ENCODE measurements at places on chromosomes 12 and 14.
A peak's percentile ranks its signal among the peaks of the same experiment; 100 is the strongest.

GRCh38 chr12:96350982-96351381 lies 49.3 kb downstream of the CDK17 start:
- DNase-seq: no peak

DNA sequence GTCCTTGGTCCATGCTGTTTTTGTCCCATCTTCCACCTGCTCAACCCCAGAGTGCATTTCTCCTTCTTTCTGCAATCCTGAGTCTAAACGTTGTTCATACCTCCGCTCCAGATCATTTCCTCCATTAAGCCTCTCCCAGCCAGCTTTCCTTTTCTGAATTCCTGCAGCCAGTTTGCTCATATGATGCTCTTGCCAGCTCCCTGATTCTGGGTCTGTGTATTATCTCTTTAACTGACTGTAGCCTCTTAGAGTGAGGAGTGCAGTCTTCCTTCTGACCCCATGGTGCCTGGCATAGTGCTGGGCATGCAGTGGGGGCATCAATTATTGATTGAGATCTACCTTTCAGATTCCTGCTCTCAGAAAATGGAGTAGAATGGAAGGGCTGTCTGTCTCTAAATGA lies 11.5 kb upstream of the TBPL2 start:
- DNase-seq: no peak

DNA sequence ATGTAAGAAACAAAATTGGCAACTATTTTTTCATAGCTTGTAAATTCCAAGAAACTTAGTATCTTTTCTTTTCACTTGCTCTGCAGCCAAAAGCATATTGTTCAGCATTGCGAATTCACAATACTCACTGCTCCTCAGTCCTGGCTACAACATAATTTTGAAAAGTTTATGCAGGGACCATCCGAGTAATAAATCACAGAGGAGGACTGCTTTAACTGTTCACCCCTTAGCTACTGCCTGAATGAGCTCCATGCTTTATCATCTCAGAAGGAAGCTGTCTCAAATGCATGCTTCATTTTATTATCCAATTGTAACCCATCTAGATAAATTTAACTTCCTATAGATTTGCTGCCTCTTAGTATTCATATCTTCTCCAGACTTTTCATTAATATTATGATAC lies 827.8 kb downstream of the DIO2 start:
- DNase-seq: no peak

DNA sequence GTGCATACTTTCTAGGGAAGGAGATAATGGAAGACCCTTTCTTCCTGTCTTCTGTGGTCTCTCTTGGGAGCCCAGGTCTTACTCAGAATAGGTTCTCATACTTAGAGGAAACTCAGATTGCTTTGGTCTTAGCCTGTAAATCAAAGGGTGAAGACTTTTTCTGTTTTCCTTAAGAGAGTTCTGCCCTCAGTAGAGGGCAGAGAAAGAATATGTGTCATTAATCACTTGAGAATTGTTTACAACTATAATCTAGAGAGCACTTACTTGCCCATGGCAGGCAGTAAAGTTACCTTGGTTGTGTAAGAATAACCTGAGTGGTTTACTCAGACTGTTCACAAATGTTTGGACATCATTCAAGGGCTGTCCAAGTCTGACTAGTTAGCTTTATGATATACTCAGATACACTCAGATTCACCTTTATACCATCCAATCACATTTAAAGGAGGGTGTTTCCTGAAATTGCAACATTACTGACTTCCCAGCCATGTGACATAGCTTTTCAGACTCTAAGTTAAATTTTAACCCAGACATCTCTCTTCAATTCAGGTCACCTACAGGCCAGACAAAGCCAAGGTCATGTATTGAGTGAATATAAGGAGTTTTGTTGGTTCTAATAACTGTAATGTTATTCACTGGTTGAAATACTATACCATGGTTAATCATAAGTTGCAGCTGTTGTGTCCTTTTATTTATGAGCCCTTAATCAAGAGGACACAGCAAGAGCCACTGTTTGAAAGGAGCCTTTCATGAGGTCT lies 372.2 kb downstream of the RAD51B start:
- DNase-seq: no peak

DNA sequence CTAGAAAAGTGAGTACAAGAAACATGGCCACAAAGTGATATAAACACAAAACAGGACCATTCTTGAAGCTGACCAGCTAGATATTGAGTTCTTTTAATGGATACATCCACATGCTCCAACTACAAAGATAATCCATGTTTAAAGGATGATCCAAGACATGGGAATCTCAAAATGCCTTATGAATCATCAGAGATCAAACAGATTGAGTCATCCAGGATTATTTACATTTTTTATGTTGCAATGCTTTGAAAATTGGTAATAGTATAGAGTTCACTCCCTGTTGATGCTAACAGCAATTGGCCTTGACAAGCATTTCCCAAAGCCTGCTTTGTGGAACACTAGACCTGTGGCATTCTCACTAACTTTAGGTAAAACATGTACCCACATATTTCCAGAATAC lies 293.0 kb upstream of the TBX3 start:
- DNase-seq: no peak

DNA sequence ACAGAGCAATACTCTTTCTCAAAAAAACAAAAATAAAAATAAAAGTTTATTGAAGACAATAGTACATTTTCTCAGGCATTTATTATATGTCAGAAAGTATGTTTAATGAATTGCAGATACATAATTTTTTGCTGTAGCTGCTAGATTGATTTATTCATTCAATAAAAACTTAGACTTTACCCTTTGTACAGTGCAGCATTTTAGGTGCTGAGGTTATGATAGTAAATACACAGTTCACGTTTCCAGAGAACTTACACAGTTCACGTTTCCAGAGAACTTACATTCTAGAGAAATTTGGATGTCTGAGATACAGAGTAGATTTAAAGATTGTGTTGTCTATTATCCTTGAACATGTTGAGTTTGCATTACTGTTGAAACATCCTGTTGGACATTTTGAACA lies 25.3 kb downstream of the TMTC3 start:
- DNase-seq: no peak

GRCh38 chr12:66279123-66279712 lies 23.1 kb upstream of the HELB start:
- no peak for DNase-seq

DNA sequence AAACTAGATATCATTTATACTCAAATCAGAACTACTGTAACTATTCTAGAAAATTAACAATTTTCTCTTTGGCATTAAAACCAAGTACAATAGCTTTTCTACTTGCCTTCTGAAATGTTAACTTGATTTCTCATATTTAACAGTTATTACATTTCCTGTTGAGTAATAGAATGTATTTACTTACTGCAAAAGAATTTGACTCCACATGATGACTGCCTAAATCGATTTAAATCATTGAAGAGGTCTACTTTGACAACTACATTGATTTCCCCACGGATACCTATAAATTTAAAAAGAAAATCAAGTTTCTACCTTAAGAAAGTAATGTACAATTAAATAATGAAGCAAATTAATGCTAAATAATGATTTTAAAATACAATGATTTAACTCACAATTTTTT lies 18.9 kb downstream of the C2CD5 start:
- no peak for DNase-seq

GRCh38 chr14:35915775-35916174 lies 89.6 kb downstream of the BRMS1L start:
- DNase-seq: no peak

GRCh38 chr12:103637429-103637828 lies 50.4 kb downstream of the STAB2 start:
- no peak for DNase-seq

GRCh38 chr12:96980991-96981414 lies 73.9 kb downstream of the NEDD1 start:
- DNase-seq: no peak

DNA sequence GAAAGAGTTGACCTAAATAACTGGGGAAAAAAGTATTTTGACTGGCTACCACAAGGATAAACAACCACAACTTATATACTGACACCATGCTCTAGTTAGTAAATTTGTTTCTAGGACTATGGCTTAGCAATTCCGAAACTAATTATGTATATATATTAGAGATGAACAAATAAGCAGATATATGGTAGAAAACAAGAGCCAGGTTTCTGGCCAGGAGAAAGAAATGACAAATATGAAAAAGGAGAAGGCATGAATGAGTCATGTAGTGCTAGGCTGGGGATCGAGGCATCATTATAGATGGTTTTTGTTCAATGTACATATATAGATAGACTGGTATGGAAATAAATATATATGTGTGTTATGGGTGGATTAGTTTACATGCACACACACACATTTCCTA lies 5.5 kb upstream of the LRRC74A start:
- no peak for DNase-seq

- no peak for DNase-seq
Observed at GRCh38 chr12:80847575-80847974, 90.2 kb downstream of the LIN7A start.

- DNase-seq: no peak
Observed at GRCh38 chr14:97246648-97247047, 449.5 kb downstream of the VRK1 start.

DNA sequence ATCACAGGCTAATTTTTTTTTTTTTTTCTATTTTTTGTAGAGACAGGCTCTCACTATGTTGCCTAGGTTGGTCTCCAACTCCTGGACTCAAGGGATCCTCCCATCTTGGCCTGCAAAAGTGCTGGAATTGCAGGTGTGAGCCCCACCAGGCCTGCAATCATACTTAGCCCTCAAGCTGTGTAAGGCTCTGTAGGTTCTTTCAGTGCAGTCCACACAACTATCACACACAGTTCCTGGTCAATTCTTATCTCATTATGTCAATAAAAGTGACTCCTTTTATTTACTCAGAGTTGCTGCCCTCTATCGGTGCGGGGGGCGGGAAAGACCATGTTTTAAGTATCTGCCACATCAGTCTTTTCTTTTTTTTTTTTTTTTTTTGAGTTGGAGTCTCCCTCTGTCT lies 29.0 kb downstream of the SLC2A3 start:
- DNase-seq: peak; percentile 68

- DNase-seq: no peak
Observed at GRCh38 chr12:27861428-27862167, 81.6 kb upstream of the MANSC4 start.

GRCh38 chr14:105333020-105333490 lies 18.5 kb downstream of the PACS2 start:
- DNase-seq: no peak

- DNase-seq: no peak
Observed at GRCh38 chr12:42893803-42894202, 304.3 kb upstream of the PRICKLE1 start.

GRCh38 chr12:71752891-71753290 lies 1.8 kb upstream of the RAB21 start:
- no peak for DNase-seq

DNA sequence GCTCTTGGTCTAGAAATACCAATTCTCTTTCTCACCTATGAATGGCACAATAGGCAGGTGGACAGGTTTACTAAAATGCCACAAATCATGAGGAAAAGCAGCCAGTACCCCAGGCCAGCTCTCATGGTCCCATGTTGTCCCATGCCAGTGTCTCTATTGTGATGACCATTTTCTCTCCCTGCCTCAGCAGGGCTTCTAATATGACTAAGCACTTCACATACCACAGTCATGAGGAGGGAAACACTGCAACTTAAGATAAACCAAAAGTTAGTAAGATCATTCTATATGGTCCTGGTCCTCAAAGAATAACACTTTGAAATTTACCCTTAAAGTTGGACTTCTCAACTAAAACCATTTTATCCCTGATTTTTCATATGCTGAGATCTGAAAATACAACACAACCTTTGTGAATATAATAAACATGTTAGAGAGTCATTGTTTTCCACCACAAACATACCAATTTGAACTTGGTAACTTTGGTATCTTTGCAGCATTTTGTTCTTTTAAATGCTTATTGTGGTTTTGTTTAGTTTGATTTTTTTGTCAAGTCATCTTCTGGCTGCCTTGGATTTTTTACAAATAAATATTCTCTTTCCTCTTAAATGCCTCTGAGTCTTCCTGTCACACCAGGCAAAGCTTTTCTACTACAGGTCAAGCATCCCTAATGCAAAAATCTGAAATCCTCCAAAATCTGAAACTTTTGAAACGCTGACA lies 3.6 kb downstream of the TTC5 start:
- no peak for DNase-seq

GRCh38 chr14:22866874-22867273 lies 4.7 kb upstream of the LRP10 start:
- no peak for DNase-seq

GRCh38 chr12:51122844-51123243 lies 39.4 kb upstream of the CSRNP2 start:
- DNase-seq: no peak

DNA sequence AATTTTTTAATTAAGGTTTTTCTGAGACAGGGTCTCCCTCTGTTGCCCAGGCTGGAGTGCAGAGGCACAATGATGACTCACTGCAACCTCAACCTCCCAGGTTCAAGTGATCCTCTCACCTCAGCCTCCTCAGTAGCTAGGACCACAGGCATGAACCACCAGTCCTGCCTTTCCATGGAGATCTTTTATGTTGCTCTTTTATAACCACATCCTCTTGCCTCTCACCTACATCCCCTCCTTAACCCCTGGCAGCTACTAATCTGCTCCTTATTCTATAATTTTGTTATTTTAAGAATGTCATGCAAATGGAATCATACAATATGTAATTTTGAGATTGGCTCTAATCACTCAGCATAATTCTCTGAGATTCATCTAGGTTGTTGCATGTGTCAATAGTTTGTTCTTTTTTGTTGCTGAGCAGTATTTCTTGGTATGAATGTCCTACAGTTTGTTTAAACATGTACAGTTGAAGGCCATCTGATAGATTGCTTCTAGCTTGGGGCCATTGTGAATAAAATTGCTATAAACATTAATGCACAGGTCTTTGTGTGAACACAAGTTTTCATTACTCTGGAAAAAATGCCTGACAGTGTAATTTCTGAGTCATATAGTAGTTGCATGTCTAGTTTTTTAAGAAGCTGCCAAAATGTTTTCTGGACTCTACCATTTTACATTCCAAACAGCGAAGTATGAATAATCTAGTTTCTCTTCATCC lies 249.2 kb upstream of the AMIGO2 start:
- DNase-seq: no peak

DNA sequence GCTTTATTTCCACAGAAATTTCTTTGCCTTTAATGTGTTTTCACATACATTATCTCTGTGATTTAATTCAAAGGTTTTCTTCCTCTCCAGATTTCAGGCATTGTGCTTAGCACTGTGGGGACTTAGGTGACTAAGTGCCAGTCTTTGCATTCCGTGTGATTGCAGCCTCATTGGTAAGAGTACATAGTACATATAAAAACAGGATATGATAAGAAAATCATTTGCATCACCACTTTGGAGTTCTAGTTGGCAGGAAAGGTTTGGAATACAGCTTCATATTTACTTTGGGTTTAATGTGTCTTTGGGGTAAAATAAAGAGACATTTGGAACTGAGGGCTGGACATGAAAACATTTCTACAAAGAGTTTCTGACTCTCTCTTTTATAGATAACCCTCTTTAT lies 37.8 kb upstream of the C12orf75 start:
- no peak for DNase-seq

- DNase-seq: no peak
Observed at GRCh38 chr12:89194683-89195082, 157.6 kb downstream of the DUSP6 start.

GRCh38 chr12:113858841-113859386 lies 107.2 kb downstream of the RBM19 start:
- no peak for DNase-seq

All from NCI-H526 (cell line).